ENCODE measurements at places on chromosomes 5 and 9.
A peak's percentile ranks its signal among the peaks of the same experiment; 100 is the strongest.

- peak; percentile 88 for ATAC-seq
Measured at GRCh38 chr5:59143926-59144333, 561.1 kb downstream of the RAB3C start.

DNA sequence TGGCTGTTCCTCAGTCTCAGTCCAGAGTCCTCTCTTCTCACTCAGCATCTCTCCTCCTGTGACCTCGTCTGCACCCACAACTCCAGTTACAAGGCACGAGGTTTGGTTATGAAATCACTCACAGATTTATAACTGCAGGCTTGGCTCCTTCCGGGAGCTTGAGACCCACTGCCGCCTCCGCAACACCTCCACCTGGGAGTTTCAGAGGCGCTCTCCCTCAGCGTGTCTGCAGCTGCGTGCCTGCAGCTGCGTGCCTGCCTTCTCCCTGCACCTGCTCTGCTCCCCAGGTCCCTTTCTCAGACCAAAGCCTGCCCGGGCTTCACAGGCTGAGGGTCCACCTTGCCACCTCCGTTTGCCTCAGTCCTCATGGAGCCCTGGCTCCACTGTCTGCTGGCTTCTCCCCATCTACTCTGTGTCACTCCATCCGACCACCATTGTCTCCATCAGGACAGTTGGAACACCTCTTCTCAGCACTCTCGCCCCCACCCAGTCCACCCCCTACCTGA, 51.5 kb downstream of the HRH2 start:
- ATAC-seq, result peak; percentile 45

DNA sequence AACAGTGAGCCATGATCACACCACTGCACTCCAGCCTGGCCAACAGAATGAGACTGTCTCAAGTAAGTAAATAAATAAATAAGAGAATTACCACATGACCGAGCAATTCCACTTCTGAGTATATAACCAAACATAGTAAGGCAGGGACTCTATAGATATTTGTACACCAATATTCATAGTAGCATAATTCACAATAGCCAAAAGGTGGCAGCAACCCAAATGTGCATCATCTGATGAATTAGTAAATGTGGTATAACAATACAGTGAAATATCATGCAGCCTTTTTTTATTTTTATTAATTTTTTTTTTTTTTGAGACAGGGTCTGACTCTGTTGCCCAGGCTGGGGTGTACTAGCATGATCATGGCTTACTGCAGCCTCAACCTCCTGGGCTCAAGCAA, 33.1 kb downstream of the ALDH7A1 start:
- ATAC-seq, result no peak

GRCh38 chr9:92607773-92608172, 62.2 kb downstream of the IPPK start:
- no peak for ATAC-seq

- ATAC-seq, result no peak
Measured at GRCh38 chr5:89011778-89012711, 129.1 kb upstream of the MEF2C start.

DNA sequence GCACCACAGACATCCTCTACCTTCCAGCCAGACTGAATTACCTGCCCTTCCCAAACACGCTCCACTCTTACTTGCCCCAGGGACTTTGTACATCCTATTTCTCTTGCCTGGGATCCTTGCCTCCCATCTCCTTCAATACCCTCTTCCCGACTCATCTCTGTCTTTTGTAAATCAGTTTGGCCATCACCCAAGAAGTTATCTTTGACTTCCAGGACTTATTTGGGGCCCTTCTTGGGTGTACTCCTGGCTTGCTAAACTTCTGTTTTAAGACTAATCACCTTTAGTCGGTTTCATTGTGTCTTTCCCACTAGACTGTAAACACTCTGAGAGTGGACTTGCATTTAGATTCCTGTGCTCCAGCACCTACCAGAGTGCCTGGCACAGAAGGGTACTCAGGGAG, 545.6 kb downstream of the ACTL7B start:
- ATAC-seq, result no peak

GRCh38 chr9:126615245-126615790, 1.6 kb downstream of the LMX1B start:
- ATAC-seq, result peak; percentile 23

- ATAC-seq, result no peak
Measured at GRCh38 chr9:116234081-116234480, 80.5 kb downstream of the PAPPA start.

DNA sequence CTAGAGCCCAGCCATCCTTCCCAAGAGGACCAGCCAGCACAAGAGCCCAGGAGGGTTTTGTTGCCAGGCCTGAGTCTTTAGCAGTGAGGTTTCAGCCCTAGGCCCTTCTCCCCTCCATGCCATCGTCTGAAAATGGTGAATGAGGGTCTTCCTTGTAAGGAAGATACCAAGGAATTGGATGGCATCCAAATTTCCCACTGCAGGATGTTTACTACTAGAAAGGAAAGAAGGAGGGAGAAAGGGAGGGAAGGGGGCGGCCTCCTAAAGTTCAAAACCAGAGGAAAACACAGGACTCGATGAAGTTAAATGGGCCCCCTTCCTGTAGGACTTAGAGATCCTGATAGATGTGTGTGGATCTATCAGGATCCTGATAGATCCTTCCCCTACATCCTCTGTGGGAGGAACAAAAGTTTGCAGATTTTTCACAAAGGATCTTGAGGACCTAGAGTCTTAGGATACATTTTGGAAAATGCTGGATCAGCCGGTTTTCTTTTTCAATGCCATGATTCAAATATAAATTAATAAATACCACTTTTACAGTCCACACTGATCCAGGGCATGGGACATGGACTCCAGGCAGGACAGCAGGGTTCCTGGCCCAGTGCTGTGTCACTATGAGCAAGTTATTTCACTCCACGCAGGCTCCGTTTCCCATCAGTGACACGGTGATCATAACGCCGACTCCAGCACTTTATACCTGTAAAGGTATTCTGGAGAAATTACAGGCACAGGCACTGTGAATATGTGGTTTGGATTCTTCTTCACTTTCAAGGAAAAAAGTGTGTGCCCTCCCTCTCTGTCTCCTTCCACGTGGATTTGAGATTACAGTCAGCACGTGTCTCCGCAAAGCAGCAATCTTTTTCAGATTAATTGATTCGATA, 40.9 kb downstream of the C5orf15 start:
- ATAC-seq, result no peak

GRCh38 chr9:95305770-95306492, 11.6 kb downstream of the FANCC start:
- ATAC-seq, result no peak

DNA sequence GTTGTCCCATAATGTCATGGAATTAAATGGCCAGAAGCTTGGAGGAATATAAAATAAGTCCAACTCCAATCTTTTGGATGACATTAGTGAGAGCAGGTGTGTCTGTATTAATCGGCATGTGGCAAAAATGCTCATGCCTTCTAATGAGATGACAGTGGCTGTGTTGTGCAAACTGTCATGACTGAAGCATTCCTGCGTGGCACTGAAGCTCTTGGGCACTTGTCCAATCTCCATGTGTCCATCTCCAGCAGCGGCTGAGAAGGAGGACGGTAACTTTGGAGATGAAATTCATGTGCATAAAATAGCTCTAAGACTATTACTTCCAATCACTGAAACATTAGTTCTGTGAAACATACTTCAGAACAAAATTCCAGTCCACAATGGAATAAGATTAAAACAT, 697.5 kb upstream of the GRAMD2B start:
- ATAC-seq, result no peak

DNA sequence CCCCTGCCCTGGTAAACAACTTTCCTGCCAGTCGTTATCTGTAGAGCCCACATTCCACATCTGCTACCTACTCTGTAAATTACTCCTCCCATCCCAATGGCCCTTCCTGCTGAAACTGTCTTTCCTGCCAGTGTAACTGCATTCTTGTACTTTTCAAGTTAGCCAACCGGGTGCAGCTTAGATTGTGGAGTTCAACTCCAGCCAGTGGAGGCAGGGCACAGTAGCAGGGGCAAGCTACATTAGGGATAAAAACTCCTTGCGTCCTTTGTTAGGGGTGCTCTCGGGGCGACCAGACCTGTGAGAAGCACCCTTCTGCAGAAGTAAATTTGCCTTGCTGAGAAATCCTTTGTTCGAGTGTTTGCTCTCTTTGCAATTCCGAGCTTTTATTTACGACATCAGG, 639.0 kb upstream of the TYRP1 start:
- ATAC-seq, result no peak

GRCh38 chr9:95455714-95456113, 61.1 kb downstream of the PTCH1 start:
- ATAC-seq, result no peak

DNA sequence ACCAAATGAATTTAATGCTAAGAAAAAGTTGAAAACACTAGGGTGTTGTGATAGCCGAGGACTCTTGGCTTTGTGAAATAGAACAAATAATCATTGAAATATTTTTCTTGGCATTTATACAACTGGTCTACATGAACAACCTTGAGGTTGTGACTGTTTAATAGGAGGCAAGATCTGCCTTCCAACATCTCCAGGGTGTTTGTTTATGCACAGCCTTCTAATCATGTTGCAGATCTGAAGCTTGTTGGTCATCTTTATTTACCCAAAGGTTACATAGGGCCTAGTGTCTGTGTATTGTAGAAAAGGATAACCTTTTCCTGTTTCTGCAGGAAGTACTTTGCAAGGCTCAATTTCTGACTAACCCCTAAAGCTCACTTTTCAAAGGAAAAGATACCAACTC, 65.2 kb upstream of the RANBP3L start:
- no peak for ATAC-seq

DNA sequence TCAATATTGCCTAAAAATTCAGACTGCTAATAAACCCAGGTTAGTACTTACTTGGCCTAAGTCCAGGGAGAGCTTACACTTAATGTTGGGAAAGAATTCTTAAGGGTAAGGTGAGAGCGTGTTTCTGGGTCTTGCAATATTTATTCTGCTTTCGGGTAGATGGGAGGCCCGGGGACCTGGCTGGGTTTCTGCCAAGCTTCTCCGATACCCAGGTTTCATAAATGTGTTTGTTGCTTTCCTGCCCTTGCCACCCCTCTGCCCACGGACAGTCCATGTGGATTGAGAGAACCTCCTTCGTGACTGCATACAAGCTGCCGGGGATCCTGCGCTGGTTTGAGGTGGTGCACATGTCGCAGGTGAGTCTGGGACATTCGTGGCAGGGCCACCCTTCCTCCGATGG, 48.4 kb upstream of the FOXI1 start:
- no peak for ATAC-seq

GRCh38 chr5:15183520-15183919, 311.9 kb upstream of the ANKH start:
- ATAC-seq, result no peak

- ATAC-seq, result no peak
Measured at GRCh38 chr5:151719228-151720000, 32.7 kb upstream of the SPARC start.

GRCh38 chr5:54704825-54705224, 187.3 kb downstream of the SNX18 start:
- no peak for ATAC-seq

All from activated T-helper 17 cell treated with anti-CD3 and anti-CD28 coated beads, Interleukin-2, amount 50 U/mL, for 72 hours (primary cell).